Activated effector memory CD4-positive, alpha-beta T cell treated with Interleukin-2 at 50 U/mL for 16 hours (primary cell): ENCODE measurements at places on chromosomes 11 and 22.

DNA sequence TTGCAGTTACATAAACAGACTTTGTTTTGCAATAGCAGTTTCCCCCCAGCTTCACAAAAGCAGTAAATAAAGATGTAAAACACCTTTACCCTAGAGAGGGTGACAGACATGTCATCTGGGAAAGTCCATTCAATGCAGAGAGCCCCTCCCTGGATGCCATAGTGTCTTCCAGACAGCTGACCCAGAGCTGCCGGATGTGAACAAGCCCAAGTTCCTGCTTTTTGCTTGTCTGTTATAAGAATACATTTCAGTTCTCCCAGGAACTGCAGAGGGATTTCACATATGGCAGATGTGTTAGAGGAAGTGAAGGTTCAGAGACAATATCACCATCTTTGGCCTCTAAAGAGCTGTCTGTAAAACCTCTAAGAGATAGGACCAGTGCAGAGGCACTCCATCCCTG, 48.9 kb downstream of the RELT start:
- DNase-seq: no peak

- DNase-seq: no peak
Measured at GRCh38 chr22:37206841-37207821, 5.1 kb downstream of the SSTR3 start.

- DNase-seq: no peak
Measured at GRCh38 chr11:35141571-35141971, 2.6 kb downstream of the CD44 start.

DNA sequence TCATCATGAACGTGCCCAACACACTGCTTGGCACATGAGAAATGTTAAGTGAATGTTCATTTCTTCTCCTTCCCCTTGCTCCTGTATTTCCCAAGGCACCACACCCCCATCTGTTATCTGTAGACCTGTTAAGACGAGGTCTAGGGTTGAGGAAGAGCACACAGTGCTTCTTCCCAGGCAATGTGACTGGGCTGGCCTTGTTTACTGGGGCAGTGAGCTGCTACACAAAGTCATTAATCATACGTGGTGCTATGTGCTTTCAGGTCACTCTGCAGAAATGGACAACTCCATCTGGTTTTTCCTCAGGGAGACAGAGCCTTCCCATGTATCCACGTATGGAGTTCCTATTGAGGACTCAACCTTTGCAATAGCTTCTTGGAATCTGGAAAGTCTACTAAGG, 118.7 kb downstream of the KCNC1 start:
- no peak for DNase-seq

GRCh38 chr11:60984636-60985035, 13.2 kb downstream of the CD6 start:
- DNase-seq: no peak

DNA sequence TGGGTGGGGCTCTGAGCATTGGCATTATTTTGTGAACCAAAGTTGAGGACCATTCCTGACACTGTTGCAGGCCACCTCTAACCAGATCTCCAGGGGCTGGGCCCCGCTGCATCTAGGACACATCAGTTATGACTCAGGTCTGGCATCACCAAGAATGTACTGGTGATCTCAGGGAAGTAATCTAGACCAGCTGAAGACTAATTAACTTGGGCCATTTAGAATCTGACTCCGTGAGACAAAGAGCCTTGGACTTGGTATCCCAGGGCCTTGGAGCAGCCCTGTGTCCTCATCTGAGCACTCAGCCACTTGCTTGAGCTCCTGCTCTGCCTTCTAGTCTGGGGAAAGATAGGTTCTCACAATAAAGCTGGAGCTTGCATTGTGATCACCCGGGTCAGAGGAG, 200.6 kb downstream of the KIRREL3 start:
- DNase-seq: no peak

DNA sequence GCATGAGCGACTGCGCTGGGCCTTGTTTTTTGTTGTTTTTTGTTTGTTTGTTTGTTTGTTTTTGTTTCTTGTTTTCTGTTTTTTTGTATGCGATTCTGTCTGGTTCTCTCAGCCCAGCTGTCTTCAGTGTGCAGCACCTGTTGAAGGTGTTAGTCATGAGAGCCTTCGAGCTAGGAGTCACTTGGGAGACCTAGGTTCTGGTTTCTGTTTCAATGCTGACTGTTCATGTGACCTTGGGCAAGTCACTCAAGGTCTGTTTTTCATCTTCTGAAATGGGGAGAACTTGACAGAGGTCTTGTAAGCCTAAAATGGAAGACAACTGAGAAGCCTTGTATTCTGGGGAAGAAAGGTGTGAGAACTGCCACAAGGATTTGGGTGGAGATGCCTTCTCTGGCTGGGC, 1.8 kb downstream of the DCPS start:
- DNase-seq: no peak

GRCh38 chr11:76026862-76027261, 179.4 kb downstream of the WNT11 start:
- DNase-seq: no peak

DNA sequence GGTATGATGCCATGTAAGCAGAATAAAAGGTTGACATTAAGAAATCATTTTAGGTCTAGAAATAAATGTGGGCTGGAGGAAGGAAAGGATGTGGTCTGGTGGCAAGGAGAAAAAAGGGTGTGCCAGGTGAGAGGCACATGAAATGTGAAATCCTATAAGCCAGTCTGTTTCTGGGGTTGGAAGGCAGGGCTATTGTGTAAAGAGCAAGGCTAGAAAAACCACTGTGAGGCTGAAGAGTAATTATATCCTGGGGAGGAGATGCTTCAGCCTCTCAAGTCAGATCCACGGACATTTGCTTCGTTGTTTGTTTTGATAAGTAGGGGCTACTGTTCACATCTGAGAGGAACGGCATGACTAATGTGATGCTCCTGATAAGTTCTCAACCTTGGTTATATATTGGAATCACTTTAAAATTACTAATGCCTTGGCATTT, 77.5 kb upstream of the CTSC start:
- no peak for DNase-seq

DNA sequence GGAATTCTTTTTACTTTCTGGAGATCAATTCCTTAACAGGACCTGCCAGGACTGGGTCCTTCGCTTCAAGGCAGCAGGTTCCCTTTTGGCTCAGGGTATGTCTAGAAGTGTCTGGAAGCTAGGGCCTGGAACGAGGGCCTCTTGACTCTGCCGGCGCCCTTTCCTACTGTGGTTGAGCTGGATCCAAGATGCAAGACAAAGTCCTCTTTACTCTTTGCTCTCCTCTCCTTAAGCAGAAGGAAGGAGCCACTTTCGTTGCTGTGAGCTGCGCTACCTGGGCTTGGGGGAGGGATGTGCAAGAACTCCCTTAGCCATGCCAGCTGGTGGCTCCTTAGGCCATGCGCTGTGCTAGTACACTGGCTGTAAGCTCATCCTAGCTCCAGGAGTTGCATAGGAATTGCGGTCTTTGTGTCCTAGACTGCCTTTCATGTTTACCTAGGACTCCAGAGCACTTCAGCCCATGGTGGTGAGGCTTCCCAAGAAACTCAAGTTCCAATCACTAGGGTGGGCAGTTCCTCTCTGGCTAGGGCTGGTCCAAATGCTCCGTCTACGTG, 18.1 kb downstream of the GLB1L2 start:
- DNase-seq: no peak

GRCh38 chr11:77506857-77507256, 33.0 kb upstream of the PAK1 start:
- DNase-seq: no peak

- no peak for DNase-seq
Measured at GRCh38 chr11:45896422-45896984, 10.6 kb downstream of the FREY1 start.
